ENCODE measurements at places on chromosomes 11 and 22. TPM values are rescaled to one million over a fixed set of nuclear protein-coding genes. Genes with fewer than 3 reads are reported as not detected.
A peak's percentile ranks its signal among the peaks of the same experiment; 100 is the strongest.

DNA sequence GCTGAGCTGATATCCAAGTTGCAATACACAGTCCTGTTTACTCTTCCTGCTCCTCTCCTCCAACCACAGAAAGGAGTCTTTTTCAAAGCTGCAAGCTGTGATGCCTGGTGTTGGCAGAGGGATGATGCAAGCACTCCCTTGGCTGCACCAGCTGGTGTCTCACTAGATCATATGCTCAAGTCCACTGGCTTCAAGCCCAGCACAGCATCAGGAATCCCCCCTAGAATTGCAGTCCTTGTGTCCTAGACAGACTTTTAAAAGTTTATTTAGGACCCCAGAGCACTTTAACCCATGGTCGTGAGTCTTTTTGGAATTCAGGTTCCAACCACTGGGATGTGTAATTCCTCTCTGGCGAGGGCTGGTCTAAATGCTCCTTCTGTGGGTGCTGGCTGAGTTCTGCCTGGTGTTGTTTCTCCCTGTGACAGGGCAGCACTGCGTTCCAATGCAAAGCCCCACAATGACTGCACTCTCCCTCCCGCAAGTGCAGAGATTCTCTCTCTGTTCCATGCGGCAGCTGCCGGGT is 1.9 kb upstream of the HEPN1 start:
- H3K4me1 ChIP-seq, result peaks cover 5% of the 10 kb centered on the region
- H3K36me3 ChIP-seq, result no peaks in the 10 kb centered on the region
- no peak overlapping the region for H3K4me3 ChIP-seq
- no peaks in the 10 kb centered on the region for H3K27me3 ChIP-seq
- no peak overlapping the region for H3K27ac ChIP-seq
- no peak for DNase-seq

ATG2A gene
- total RNA-seq, result 28.7 TPM

- no peaks in the 10 kb centered on the region for H3K36me3 ChIP-seq
- H3K4me3 ChIP-seq, result no peak overlapping the region
- no peaks in the 10 kb centered on the region for H3K27me3 ChIP-seq
- H3K4me1 ChIP-seq, result peaks cover 30% of the 10 kb centered on the region
- H3K27ac ChIP-seq, result no peak overlapping the region
- no peak for DNase-seq
Measured at GRCh38 chr11:110298301-110298765, 1.9 kb upstream of the RDX start.

APOBEC3B gene
- total RNA-seq, result 0.50 TPM

DDI1 gene
- not detected for total RNA-seq

- no peak for DNase-seq
- peak overlapping the region; percentile 54 for H3K27ac ChIP-seq
- H3K4me3 ChIP-seq, result no peak overlapping the region
- no peaks in the 10 kb centered on the region for H3K27me3 ChIP-seq
- peaks cover 28% of the 10 kb centered on the region for H3K4me1 ChIP-seq
Measured at GRCh38 chr11:8357505-8357888, 93.8 kb upstream of the LMO1 start.

DNA sequence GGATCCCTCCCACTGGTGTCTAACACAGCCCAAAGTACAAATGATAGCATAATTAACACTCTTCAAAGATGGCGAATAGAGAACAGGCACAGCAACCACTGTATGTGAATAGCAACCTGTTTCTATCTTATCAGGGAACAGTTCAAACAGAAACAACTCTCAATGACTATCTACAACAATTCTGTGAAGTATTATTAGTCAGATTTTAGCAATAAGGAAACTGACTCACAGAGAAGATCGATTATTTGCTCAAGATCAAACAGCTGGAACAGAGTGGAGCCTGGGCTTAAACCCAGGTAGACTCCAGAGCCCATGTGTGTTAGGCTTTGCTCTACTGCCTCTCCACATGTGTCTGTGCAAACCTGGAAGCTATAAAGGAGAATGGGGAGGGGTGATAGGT is 88.7 kb downstream of the C11orf58 start:
- H3K4me1 ChIP-seq, result no peaks in the 10 kb centered on the region
- no peak overlapping the region for H3K4me3 ChIP-seq
- no peaks in the 10 kb centered on the region for H3K27me3 ChIP-seq
- no peak overlapping the region for H3K27ac ChIP-seq

- no peak for DNase-seq
- no peak overlapping the region for H3K27ac ChIP-seq
- peaks cover 14% of the 10 kb centered on the region for H3K4me1 ChIP-seq
- no peaks in the 10 kb centered on the region for H3K27me3 ChIP-seq
Measured at GRCh38 chr22:38766076-38766777, 10.4 kb upstream of the SUN2 start.

DNA sequence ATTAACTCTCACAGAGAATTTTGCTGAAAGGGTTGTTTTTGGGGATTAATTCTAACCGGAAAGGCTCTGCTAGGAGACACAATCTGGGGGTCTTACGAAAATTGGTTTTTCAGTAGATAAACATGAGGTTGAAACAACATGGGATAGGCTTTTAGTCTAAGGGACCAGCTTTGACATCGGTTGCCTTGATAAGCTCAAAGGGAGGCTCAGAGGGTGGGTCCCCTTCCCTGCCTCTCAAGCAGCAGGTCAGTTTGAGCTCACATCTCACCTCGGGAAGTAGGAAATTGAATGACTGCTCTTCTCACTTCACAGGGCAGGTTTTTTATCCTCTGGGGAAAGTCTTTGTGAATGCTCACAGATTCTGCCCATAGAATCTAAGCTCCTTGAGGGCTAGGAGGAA is 70.2 kb upstream of the KIRREL3 start:
- no peak overlapping the region for H3K4me3 ChIP-seq
- no peak overlapping the region for H3K27ac ChIP-seq
- peaks cover 4% of the 10 kb centered on the region for H3K27me3 ChIP-seq
- no peaks in the 10 kb centered on the region for H3K36me3 ChIP-seq

TMPRSS13 gene
- total RNA-seq, result not detected

DNA sequence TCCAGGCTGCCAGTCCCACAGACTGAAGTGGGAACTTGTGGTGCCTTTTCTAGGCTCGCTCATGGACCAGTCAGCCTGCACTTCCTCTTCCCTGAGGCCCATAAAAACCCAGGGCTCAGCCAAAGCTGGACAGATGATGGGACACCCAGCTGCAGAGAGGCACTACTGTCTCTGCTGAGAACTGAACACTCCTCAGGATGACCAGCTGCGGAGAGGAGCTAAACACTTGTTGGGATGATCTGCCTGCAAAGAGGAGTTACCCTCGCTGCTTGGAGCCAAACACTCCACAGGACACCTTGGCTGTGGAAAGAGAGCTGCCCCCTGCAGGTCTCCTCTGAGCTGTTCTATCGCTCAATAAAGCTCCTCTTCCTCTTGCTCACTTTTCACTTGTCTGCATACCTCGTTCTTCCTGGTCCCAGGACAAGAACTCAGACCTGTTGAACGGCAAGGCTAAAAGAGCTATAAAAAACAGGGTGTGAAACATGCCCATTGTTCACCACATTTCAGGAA is 465.5 kb downstream of the GUCY1A2 start:
- H3K36me3 ChIP-seq, result no peaks in the 10 kb centered on the region
- no peaks in the 10 kb centered on the region for H3K27me3 ChIP-seq
- H3K4me3 ChIP-seq, result no peak overlapping the region

HEPHL1 gene
- total RNA-seq, result 0.42 TPM

GRCh38 chr11:132008872-132009271 is 638.5 kb downstream of the NTM start:
- no peak for DNase-seq
- no peak overlapping the region for H3K27ac ChIP-seq
- H3K4me1 ChIP-seq, result no peaks in the 10 kb centered on the region
- no peak overlapping the region for H3K4me3 ChIP-seq
- H3K36me3 ChIP-seq, result no peaks in the 10 kb centered on the region
- H3K27me3 ChIP-seq, result no peaks in the 10 kb centered on the region

GRCh38 chr11:2300290-2300935 is 1.3 kb downstream of the C11orf21 start:
- H3K4me1 ChIP-seq, result peaks cover 32% of the 10 kb centered on the region
- no peak overlapping the region for H3K27ac ChIP-seq
- peaks cover 10% of the 10 kb centered on the region for H3K27me3 ChIP-seq
- H3K36me3 ChIP-seq, result no peaks in the 10 kb centered on the region

MS4A6E gene
- total RNA-seq, result not detected

KLHL35 gene
- total RNA-seq, result 0.29 TPM

HBD gene
- not detected for total RNA-seq

GRCh38 chr22:29926057-29926456 is 43.1 kb downstream of the MTMR3 start:
- H3K4me1 ChIP-seq, result peaks cover 25% of the 10 kb centered on the region
- H3K27ac ChIP-seq, result no peak overlapping the region
- no peaks in the 10 kb centered on the region for H3K27me3 ChIP-seq

GNG3 gene
- 1.2 TPM for total RNA-seq

DNA sequence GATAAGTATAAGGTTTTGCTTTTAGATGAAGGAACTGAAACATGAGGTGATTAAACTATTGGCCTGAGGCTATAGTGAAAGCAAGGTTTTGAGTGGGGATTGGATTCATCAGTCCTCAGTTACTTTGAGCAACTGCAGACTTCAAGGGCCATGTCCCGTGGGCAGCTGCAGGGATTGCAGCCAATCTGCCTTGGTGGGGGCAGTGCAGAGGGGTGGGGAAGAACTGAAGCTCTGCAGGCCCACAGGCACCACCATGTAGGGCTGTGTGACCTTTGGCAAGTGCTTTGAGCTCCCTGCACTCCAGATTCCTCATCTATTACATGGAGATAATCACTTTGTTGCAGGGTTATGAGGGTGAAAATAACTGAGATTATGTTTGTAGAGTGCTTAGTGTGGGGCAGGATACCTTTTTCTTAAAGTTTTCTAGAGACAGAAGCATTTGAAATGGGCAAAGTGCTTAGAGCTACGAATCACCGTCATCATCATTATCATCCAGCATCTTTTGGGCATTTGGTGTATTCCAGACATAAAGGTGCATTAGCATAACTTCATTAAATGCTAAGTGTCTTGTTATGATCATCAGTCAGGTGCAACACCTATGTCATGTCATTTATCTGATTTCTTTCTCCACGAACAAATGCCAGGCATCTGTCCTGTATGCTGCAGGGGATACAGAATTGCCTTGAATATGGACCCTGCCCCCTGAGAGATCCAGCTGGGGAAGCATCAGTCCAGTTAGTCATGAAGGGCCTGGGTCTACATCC is 72.1 kb upstream of the TENM4 start:
- no peak overlapping the region for H3K27ac ChIP-seq
- H3K4me3 ChIP-seq, result no peak overlapping the region
- H3K27me3 ChIP-seq, result no peaks in the 10 kb centered on the region
- H3K4me1 ChIP-seq, result peaks cover 3% of the 10 kb centered on the region
- H3K36me3 ChIP-seq, result no peaks in the 10 kb centered on the region

DNA sequence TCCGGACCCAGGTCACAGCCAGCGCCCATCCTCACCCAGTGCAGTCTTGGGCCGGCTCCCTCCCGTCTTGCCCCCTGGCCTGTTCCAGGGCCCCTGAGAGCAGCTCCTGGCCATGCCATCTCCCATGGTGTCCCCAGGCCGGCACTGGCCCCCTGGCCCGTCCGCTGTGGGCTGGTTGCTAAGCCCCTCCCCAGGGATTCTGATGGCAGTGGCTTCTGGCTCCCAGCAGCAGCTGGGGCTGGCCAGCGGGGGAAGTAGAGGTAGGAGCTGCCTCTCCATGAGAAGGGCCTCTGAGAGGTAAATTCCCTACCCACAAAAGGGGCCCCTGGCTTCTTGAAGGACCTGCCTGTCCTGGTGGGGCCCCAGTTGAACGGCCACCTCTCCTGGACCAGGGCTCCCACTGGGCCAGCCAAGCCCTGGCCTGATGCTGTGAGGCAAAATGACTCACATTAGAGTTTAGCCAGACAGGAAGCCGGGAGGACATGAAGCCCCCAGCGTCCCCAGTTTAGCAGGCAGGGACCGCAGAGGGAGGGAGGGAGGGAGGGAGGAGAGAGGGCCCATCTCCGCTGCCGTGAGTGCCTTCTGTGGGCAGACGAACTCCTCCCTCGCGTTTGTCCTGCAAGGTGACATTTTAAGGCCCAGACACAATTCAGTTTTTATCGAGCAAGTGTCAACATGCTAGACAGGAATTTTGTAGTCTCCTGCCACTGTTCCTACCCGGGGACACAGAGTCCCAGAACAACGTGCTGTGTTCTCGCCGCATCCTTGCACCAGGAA is 32.9 kb upstream of the GAL start:
- no peak overlapping the region for H3K27ac ChIP-seq
- no peak for DNase-seq
- no peaks in the 10 kb centered on the region for H3K4me1 ChIP-seq
- H3K4me3 ChIP-seq, result no peak overlapping the region
- no peaks in the 10 kb centered on the region for H3K36me3 ChIP-seq

- H3K4me1 ChIP-seq, result no peaks in the 10 kb centered on the region
- no peak overlapping the region for H3K27ac ChIP-seq
- H3K36me3 ChIP-seq, result no peaks in the 10 kb centered on the region
- H3K4me3 ChIP-seq, result no peak overlapping the region
Measured at GRCh38 chr22:24758164-24758799, 16.2 kb downstream of the PIWIL3 start.

GRCh38 chr11:69403556-69404215 is 77.8 kb upstream of the LINC01488 start:
- H3K4me3 ChIP-seq, result no peak overlapping the region
- H3K27ac ChIP-seq, result no peak overlapping the region
- no peak for DNase-seq
- no peaks in the 10 kb centered on the region for H3K36me3 ChIP-seq

DNA sequence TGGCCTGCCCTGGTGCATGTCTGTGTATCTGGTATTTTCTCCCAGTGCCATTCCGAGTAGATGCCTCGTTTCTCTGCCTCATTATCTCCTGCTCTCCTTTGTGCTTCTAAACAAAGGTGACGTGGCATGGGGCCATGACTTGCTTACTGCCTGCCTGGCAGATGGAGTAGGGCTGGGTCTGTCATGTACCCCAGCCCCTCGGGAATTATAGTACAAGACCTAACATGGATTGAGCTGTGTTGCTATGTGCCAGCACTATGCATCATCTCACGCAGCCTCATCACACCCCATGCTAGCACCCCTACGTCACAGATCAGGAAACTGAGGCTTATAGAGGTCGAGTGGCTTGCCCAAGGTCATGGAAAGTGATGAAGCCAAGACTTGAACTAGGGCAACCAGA is 88.1 kb downstream of the GALNT18 start:
- H3K27me3 ChIP-seq, result no peaks in the 10 kb centered on the region
- H3K27ac ChIP-seq, result no peak overlapping the region
- DNase-seq, result no peak

APOL3 gene
- 36.5 TPM for total RNA-seq

DNA sequence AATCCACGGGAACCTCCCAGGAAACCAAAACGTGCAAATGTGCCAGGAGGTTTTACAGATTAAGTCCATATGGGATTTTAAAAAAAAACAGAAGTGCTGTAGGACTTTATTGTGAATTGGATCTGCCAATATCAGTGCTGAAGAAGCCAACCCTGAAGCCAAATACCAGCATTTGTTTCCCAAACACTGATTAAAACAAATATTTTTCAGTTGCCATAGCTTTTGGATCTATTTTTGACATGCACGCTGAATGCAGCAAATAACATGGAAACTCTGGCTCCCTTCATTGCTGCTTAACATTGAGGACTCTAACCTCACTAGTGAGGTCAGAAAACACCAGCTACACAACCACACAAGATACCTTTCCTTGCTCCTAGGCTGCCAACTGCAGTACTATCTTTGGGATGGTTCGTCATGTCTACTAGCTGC is 28.4 kb upstream of the SIK2 start:
- no peak overlapping the region for H3K27ac ChIP-seq
- no peaks in the 10 kb centered on the region for H3K27me3 ChIP-seq

All from esophagus muscularis mucosa (tissue), 4 donors.